ENCODE measurements at places on chromosomes 1 and 21.
A peak's percentile ranks its signal among the peaks of the same experiment; 100 is the strongest.

- DNase-seq, result peak; percentile 51
Observed at GRCh38 chr1:153922076-153922971, 448 bp downstream of the GATAD2B start.

DNA sequence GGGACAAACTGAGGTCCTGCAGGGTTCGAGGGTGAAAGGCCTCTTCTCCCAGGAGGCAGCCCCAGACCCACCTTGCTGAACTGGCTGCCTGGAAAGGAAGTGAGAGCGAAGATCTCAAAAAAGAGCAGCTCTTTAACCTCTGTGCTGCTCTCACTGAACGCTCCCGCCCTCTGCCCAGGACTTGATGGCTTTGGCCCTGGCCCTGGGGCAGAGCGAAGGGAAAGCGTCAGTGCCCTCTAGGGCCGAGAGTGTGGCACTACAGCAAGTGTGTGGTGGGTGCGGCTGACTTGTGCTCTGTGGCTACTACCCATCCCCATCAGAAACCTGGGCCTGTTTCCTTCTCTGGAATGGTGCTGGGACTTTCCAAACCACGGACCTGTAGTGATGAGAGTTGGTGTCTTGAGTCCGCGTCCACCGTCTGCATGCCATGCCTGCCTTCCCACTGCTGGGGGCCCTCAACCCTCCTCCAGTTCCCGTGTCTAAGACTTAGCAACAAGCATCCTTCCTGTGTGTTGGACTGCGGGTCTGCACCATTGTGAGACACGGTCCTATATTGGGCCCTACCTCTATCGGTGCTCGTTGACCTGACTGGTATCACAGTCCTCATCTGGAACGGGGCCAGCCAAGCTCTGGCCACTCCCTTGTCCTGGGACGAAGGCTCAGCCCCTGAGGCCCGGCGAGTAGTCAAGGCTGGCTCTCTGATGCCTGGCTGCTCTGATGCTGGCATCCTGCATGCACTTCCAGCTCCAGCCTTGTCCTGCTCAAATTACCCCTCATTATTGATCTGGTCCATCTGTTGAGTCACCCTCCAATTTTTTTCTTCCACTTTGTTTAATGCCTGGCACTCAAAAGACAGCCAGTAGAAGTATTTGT, 180.3 kb downstream of the DISC1 start:
- peak; percentile 66 for DNase-seq

DNA sequence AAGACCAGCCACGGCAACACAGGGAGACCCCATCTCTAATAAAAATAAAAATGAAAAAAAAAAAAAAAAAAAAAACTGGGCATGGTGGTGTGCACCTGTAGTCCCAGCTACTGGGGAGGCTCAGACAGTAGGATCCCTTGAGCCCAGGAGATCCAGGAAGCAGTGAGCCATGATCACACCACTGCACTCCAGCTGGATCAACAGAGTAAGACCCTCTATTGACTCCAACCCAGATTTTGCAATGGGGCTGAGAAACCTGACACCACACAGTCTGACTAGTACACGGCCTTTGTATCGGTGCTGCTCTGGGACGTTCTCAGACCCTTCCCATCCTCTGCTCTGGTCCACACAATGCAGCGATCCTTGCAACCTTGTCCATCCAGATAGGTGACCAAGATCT, 31.8 kb downstream of the SPATA21 start:
- DNase-seq, result no peak

- no peak for DNase-seq
Observed at GRCh38 chr1:150288382-150288781, 5.3 kb upstream of the MRPS21 start.

- DNase-seq, result no peak
Observed at GRCh38 chr1:9793291-9793690, 30.5 kb downstream of the CLSTN1 start.

DNA sequence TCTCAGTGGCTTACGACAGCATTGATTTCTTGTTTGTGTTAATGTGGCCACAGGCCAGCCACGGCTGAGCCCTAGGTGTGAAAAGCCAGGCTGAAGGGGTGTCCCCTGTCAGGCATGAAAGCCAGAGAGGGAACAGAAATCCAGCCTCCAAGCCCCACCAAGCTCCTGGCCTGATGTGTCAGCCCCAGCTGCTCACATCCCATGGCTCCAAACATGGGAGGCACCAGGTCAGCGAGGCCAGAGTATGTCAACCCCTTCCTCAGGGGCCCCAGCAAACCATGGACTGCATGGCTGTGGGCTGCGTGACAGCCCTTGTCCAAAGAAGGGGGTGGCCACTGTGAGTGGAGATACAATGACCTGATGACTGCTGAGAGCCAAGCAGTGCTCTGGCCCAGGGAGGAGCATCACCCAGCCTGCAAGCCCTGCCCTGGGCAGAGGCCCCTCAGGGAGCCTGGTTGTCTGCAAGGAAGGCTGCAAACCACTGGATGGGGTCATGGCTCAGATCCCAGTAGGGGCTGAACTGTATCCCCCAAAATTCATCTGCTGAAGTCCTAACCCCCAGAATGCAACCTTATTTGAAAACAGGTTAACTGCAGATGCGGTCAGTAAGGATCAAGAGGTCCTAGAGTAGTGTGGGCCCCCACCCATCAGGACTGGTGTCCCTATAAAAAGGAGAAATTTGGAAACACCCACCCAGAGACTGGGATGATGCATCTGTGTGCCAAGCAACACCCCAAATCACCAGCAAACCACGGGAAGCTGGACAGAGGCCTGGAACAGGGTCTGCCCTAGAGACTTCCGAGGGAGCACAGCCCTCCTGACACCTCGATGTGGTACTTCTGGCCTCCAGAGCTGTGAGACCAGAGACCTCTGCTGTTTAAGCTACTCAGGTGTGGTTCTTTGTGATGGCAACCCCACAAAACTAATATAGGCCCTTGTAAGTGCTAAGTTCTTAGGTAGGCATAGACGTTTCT, 3.3 kb upstream of the MX2 start:
- DNase-seq, result no peak

DNA sequence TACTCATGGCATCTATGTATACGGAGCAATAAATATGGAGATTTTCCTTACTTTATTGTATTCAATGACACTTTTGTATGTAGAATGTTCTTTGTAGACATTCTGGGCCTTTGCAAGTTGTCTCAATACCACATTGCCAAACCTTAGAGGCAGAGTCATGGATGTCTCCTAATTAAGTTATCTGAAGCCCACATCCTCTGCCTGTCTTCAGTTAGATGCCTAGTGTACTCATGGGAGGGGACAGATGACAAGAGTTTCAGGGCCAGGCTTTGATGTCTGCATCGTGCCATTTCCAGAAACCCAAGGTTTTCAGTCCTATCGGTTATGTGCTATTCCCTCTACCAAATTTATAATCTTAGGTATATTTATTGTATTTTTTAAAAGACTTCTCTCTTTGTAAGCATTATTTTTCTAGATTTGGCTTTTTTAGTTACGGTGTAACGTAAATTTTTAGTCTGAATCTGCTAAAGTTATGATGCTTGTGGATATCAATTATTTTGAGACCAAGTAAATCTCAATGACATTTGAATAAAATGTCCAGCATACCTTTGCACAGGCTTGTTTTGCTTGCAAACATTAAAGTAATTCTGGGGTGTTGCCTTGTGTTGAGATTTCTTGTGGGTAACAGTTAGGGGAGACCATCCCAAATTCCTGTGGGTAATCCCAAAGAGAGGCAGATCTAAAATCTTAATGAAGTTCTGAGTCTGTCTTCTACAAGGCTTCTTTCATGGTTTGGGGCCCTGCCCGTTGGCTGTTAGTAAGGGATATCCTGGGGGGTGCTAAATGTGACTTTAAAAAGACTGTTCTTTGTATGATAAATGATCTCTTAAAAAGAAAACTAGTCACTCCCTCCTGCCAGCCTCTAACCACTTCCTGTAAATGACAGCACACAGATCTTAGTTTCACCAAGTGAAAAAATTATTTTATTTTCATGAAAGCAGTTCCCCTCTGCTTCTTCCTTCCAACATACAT, 8.0 kb upstream of the MACF1 start:
- no peak for DNase-seq

GRCh38 chr1:55284856-55285255, 69.7 kb upstream of the USP24 start:
- peak; percentile 45 for DNase-seq

DNA sequence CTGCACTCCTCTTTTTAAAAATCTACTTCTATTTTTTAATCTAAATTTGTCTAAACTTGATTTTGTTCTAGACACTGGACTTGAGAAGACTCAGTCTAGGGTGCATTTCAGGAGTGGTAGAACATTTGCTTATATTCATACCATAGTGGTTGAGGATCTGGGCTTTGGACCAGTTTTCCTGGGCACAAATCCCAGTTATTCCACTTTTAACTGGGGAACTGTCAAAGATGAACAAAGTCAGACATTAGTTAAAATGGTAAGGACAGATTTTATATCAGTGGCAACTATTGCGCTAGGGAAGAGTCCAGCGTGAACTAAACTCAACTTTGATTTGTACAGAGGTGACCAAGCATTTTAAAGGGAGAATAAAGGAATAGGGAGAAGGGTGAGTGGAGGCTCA, 102.4 kb downstream of the FMN2 start:
- DNase-seq, result no peak

GRCh38 chr1:114745291-114745690, 12.5 kb downstream of the CSDE1 start:
- no peak for DNase-seq

DNA sequence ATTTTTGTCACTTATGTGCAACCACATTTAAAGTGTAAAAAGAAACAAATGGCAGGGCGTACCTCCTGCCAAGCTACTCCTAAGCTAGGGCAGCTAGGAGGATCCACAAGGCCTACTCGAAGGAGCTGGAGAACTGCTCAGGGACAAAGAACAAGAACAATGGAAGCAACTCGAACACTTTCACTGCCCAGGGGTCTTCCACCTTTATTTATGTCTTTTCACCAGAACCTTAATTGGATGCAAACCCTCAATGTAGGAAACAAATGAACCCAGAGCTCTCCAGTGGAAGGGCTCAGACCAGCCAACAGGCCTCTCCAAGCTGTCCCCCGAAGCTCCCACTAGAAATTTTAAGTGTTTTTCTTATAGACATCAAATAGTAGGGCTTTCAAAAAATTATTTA, 39.9 kb downstream of the C1orf198 start:
- no peak for DNase-seq

DNA sequence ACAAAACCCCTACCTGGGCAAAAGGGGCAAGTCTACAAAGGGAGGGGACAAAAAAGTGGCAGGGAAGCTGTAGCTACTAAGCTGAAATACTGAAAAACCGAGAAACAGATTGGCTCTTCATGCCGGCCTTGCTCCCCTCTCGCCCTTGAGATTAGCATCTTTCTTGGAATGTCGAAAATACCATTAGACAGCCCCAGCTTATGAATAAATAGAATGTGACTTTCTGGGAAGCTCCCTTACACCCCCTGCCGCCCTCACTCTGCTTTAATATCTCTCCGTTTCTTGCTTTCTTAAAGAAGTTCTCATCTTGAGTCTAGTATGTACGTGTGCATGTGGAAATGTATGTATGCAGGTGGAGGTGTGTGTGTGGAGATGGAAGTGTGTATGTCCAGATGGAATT, 14.1 kb downstream of the TRAF3IP3 start:
- no peak for DNase-seq

DNA sequence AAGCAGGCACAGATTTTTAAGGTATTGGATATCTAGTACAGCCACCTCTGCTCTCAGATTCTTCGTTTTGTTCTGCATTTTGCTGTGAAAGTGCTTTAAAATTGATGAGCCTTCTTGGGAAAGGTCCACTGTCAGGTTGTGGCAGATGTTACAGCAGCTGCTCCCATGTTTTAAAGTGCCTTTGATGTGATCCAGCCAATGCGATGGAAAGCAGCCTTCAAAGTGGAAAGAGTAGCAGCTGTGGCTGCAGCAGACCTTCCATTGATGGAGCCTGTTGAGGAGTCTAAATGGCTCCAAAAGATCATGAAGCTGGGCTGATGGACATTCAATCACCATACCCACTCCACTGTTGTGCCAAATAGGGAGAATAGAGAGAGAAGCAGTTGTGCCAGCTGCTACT, 816.9 kb downstream of the PLA2G4A start:
- DNase-seq, result no peak
